ENCODE measurements at places on chromosomes 2 and 18.

DNA sequence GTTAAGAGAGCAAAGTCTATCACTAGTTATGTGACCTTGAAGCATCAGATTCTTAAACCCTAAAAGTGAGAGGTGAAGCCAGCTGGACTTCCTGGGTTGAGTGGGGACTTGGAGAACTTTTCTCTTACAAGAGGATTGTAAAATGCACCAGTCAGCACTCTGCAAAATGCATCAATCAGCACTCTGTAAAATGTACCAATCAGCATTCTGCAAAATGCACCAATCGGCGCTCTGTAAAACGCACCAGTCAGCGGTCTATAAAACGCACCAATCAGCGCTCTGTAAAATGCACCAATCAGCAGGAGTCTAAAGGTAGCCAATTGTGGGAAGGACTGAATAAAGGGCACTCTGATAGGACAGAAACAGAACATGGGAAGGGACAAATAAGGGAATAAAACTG, 291.6 kb upstream of the FAM98A start:
- no peak for DNase-seq

GRCh38 chr2:104501342-104501741, 352.6 kb upstream of the POU3F3 start:
- DNase-seq, result no peak

DNA sequence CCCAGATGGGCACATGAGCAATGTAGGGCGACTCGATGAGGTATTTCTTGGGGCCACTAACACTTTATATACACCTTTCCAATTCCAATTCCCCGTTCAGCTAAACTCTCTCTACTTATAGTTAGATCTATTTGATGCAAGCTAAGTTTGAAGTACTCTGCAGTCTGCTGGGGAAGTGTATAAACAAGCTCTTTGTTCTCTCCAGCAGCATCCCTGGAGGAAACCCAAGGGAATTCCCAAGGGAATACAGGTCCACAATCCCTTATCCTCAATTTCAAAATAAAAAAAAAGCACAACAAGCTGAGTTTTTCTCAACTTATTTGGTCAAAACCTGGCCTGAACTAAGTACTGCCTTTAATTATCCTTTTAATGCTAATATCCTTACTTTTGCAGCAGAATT, 433.3 kb downstream of the NBAS start:
- no peak for DNase-seq

DNA sequence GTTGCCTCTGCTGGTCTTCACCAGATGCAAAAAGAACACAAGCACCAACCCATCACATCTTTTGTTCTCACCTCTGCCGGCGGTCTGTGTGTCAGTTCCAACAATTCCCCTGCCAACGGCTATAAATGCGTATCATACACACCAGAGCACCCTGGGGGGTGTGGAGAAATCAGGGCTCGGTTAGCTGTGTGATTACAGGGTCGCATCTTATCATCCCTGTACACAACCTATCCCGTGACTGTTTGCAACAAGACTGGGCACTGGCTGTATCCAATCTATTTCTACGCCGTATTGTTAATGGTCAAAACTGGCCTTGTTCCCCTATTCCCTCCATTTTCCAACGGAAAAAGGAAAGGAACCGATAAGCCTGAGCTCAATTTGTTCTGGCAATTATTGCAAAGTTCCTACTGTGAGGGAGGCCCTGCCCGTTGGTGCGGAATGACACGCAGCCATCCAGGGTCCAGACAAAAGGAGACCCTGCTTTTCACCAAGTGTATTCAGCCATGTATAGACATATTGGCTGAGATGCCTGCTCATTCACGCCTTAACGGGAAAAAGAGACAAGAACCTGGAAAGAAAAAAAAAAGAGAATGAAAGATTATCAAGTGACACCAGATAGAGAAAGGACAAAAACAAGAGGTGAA, 136.9 kb downstream of the CDH20 start:
- no peak for DNase-seq

DNA sequence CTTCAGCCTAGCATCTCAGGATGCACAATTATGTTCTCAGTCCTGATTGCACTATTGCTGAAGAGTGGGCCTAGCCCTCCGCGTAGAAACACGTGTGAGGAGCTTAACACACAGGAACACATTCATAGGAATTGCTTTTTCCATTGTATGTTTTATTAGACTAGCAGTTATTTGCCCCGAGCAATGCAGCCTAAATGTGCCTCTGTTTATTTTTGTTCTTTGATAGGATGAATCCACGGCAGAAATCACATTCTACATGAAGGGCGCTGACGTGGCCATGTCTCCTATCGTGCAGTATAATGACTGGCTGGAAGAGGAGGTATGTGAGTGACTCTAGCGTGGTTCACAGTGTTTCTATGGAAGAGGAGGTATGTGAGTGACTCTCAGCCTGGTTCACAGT, 65.9 kb upstream of the NFATC1 start:
- no peak for DNase-seq

All from dermis blood vessel endothelial cell (primary cell).